ENCODE measurements at places on chromosomes 1 and 21.
A peak's percentile ranks its signal among the peaks of the same experiment; 100 is the strongest.

- no peak for DNase-seq
Measured at GRCh38 chr1:209157546-209158249, 425.8 kb upstream of the CAMK1G start.

DNA sequence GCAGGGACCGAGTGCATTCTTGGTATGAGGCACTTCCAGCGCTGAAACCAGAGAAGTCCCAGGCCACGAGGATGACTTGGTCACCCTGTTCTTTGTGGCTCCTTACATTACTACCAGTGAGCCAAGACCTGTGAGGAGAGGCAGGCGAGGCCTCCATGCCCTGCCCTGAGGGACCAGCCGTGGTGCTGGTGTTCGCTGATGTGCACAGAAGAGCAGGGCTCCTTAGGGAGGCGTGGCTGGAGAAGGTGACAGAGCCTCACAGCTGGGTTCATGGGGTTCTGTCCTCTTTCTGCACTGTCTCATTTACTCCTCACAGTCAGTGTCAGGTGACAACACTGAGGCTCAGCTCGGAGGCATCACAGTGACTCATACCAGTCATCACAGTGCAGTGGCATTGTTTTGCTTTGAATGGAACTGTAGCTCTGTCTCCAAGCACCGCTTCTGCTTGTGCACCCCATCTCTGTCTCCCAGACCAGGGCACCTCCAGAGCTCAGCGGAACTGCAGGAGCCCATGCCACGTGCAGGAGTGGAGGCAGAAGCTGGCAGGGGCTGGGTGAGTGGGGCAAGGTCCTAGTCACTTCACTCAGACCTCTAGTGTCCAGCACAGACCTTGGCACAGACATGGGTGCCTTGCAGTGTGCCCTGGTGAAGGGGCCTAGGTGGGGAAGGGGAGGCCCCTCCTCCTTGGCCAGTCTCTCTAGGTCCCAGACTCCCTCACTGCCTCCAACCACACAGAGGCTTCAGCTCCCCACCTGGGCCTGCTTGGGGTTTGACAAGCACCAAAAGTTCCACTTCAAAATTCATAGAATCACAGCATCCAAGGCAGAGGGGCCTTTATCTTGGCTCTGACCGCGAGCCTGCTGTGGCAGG is 310.9 kb downstream of the MATN1 start:
- no peak for DNase-seq

DNA sequence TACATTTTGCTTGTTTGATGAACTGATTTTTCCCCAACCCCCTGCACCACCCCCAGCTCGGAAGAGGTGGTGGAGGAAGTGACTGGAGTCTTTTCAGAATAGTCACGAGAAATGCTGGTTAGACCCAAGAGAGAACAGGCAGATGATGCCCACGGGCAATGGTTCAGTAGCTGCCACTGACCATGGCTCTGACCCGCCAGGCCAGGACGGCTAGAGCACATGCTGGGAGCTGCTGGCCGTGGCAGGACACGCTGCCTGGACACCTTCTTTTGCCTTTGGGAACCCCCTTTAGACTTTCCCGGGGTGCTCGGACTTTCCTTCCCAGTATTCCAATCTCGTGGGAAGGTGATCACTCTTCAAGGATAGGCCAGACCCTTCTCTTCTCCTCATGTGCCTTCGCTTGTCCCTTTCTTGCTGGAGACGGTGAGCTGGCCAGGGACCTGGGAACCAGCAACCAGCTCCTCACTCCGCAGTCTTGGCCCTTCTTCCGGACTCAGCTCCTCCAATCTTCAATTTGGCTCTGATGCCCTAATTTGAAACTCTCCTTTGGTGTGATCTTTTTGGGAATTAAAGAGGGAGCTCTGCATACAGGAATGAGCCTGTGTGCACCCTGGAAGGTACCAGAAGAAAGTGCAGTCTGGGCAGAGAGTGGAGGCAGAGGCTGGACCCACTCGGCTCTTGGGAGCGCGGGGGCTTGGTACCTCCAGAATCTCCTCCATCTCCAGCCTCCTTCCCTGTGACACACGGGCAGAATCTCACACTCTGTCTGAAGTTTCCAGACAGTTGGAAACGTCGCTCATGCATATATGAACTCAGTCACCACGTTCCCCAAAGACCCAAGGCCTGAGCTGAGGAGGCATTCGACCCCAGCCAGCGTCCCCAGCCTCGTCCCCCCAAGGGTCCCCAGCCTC is 4.0 kb upstream of the PDE9A start:
- no peak for DNase-seq

DNA sequence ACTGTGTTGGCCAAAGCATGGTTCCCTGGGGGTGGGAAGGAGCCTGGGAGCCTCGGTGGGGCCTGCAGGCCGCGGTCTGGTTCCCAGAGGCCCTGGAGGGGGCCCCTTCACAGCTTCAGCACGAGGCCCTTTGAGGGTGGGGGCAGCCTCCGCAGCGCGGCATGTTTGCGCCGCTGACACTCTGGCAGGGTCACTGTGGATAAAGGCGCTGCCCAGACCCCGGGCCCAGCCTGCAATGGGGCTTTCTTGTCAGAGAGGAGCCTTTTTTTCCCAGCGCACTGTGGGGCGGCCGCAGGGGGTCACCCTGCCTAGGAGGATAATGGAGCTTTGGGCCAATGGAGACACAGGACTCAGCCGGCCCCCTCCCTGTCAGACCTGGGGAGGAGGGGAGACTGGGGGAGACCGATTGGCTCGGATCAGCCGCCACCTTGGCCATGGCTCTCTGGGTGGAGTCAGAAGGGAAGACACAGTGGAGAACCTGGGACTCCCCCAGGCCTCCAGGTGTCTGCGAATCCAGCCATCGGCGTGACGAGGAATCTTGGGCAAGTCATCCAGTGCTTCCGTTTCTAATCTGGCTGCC is 26.0 kb downstream of the EPHB2 start:
- no peak for DNase-seq

- no peak for DNase-seq
Measured at GRCh38 chr1:58611861-58612385, 34.9 kb upstream of the TACSTD2 start.

- DNase-seq = no peak
Measured at GRCh38 chr21:46160907-46161632, 5.7 kb upstream of the FTCD start.

DNA sequence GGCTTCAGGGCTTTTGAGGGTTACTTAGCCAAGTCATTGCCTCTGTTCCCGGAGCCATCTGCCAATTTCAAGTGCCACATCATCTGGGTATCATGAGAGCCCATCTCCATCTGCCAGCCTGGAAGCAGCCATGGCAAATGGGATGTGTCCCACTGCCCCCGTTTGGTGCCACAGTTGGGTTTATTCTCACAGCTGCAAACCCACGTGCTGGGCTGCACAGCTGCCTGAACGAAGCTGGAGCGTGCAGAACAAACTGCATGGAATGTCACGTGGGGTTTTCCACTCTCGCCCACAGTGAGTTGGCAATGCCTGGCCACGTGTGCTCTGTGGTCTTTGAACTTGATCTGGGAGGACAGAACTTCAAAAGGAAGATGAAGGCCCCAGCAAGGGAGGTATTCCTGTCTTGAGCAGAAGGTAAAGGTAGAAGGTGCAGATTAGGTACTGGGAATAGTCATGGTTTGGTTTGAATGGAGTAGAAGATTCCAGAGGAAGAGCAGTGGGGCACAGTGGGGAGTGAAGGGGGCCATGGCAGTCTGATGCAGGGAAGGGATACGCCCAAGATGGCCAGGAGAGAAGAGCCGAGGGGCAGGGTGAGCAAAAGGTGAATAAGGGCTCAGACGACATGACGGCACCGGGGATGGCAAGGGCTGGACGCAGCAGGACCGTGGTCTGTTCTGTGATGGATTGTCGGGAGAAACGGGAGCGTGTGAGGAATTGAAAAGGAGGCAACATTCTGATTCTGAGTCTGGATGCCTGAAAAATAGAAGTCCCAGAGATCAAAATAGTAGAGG is 222.0 kb downstream of the KAZN start:
- no peak for DNase-seq

DNA sequence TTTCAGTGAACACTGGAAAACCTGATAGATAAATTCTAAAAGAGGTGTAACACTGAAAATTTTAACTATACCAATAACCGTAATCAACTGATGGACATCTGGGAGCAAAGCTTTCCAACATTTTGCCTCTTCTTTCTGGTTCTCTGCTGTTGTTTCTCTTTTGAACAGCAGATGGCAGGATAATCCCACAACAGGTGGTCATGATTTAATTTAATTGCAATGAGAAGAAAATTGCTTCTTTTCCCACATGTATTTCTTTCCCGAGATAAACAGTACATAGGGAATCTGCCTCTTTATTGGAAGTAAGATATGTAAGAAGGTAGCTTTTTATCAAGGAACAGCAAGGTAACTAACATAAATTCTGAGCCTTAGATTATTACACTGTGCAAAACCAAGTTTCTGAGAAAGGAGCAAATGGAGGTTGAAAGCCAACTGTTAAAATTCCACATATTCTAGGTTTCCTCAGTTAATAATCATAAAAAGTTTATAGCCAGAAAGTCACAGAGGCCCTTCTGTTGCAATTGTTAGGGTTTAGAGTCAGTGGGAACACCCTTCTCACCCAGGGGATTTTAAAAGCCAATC is 72.9 kb downstream of the RPS6KA1 start:
- DNase-seq = peak; percentile 77

DNA sequence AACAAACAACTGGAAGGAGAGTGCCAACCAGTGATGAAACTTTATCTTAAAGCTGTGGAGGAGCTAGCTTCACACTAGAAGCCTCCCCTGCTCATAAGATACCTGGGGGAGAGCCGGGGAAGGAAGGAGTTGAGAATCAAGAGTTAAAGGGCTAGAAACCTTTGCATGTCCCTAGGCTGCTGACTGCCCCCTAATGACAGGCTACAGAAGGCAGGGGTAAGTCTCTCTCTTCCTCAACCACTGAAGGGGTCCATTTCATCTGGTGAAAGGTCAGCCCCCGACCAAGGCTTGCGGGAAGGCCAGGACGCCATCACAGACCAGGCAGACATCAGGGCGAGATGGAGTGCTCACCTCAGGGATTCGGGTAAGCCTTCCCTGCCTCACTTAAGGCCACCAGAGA is 65.6 kb upstream of the GRHL3 start:
- DNase-seq = no peak

DNA sequence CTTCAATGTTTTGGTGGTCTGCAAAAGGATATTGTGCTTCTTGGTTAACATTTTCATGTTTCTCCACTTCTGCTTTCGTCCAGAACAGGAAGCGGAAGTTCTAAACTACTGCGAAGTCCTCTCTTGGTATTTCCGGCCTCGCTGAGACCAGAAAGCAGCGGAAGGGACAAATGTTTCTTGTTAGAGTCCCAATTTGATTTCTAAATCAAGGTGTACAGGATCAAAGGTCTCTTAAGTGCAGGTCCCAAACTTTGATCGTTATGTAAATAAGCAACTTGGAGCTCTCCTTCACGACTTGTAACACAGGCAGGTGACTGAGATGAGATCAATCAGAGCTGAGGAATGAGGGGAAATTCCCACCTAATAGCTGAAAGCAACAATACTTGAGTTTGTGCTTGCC is 40.1 kb upstream of the HMCN1 start:
- DNase-seq = peak; percentile 35

- no peak for DNase-seq
Measured at GRCh38 chr1:101697072-101697471, 299.7 kb downstream of the OLFM3 start.

DNA sequence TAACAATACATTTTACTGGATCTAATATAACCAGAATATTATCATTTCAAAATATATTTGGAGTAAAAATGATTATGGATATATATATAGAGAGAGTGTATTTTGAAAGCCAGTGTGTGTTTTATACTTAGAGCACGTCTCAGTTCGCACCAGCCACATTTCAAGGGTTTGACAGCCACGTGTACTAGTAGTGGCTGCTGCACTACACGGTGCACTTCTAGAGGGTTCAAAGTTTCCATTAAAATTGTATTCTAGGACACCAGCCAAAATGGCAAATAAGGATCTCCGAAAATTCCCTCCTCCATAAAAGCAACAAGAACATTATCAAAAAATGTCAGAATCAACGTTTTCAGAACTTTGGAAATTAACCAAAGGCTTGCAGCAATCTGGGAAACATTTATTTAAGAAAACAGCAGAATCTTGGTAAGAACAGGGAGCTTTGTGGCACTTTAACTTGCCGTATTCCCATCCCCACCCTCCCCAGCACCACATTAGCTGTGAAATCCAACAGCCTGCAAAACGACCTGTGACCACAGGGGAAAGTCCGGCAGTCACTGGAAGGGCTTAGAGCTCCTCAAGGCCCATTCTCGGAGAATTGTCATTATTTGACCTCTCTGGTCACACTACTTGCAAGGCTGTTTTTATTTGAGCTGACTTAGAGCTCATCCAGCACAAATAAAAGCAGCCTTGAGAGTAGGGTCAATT is 33.5 kb upstream of the MRPS6 start:
- DNase-seq = no peak

DNA sequence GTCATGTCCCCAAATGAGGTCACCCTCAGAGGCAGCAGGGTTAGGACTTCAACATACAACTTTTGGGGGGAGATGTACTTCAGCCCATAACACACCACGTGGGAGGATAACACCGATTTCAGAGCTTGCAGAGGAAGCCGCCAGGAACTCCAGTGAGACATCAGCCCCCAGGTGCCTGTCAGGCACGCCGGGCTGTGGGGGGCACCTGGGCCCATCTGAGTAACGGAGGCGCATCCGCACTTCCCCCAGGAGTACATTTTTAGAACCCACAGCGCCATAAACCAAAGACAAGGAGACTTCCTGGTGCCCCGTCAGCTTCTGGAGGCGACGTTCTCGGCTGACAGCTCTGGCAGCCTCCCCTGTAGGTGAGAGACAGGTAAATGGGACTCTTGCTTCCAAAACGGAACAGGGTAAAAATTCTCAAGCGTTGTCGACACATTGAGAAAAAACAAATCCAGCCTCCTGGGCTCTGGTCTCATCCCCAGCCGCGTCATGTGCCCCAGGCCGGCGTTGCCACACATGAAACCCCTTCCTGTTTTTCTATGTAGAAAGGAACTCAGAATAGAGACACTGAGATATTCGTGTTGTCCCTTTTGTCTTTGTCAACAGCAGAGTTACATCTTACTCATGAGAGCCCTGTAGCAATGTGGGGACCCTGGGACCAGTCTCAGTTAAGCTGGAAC is 93.3 kb downstream of the PDE9A start:
- DNase-seq = no peak

- no peak for DNase-seq
Measured at GRCh38 chr1:13819642-13820041, 119.7 kb downstream of the PRDM2 start.

- no peak for DNase-seq
Measured at GRCh38 chr1:177048314-177049069, 116.0 kb downstream of the ASTN1 start.

DNA sequence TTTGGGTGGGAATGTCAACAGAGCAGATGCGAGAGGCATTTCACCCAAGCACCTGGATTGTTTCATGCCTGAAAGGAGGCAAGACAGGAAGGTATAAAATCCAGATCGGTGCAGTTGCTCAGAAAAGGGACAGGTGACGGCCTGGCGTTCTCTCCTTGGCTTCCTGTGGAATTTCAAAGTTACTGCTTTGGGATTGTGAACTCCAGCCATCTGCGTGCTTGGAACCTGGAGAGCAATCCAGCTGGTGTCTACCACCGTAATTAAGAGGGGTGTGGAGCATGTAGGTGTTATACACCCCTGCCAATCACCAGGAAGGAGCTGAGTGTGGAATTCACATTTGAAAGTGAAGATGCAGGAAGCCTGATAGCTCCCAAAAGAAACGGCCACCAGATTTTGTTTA is 286.1 kb downstream of the KIF26B start:
- DNase-seq = no peak

All from globus pallidus (tissue), 1 donor.